ENCODE measurements at places on chromosomes 3 and 15.

GRCh38 chr3:30614943-30615342, 8.5 kb downstream of the TGFBR2 start:
- no peak for DNase-seq

GRCh38 chr3:173275740-173276139, 121.8 kb upstream of the NLGN1 start:
- peak; percentile 1 for DNase-seq

- no peak for DNase-seq
Measured at GRCh38 chr15:63532307-63532744, 27.9 kb downstream of the USP3 start.

- no peak for DNase-seq
Measured at GRCh38 chr3:168925568-168925967, 737.9 kb downstream of the MECOM start.

DNA sequence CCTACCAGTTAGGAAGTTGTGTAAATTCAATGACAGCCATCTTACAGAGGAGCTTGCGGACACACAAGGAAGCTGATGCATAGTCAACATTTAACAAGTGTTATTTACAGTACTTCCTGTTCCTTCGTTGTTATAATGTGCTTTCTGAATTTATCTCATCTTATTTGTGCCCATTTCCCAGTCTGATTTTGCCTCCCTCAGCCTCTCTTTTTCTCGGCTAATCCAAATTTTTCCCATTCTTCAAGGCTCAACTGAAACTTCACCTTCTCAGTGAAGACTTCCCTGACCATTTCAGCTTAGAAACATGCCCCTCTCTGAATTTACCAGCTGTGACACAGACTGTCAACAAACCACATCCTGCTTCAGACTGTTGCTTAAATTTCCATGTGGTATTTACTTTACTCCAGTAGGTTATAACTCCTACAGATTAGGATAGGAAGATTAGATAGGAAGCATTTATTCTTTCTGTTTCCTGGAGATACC, 55.7 kb upstream of the CP start:
- DNase-seq: peak; percentile 31

GRCh38 chr3:58471025-58471887, 20.6 kb upstream of the KCTD6 start:
- peak; percentile 97 for DNase-seq

DNA sequence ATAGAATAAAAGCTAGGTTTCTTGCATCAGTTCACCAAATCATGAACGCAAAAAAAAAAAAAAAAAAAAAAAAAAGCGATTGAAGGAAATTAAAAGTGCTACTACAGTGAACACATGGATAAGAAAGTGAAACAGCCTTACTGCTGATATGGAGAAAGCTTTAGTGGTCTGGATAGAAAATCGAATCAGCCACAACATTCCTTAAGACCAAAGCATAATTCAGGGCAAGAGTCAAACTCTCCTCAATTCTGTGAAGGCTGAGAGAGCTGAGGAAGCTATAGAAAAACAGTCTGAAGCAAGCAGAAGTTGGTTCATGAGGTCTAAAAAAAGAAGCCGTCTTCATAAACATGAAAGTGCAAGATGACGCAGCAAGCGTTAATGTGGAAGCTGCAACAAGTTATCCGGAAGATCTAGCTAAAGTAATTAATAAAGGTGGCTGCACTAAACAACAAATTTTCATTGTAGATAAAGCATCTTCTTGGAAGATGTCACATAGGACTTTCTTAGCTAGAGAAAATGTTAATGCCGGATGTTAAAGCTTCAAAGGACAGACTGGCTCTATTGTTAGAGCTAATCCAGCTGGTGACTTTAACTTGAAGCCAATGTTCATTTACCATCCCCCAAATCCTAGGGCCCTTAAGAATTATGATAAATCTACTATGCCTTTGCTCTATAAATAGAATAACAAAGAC, 19.2 kb downstream of the P3H2 start:
- no peak for DNase-seq

- DNase-seq: no peak
Measured at GRCh38 chr3:86989611-86990010, 1.3 kb downstream of the VGLL3 start.

- DNase-seq: no peak
Measured at GRCh38 chr3:71872256-71872655, 87.3 kb upstream of the PROK2 start.

DNA sequence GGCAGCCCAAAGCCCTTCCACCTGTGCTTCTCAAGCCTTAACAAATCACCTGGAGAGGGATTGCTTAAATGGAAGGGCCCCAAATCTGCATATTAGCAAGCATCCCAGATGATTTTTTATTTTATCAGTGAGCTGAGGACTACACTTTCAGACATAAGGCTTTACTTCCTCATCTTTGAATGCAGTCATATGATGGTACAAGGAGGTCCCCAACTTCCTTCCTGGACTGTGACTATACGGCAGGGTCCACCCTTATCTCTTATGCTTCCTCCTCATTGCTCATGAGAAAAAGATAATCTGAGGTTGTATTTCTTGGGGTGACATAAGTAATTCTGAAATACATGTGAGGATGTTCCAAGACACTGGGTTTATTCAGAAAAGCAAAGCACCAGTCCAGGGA, 13.7 kb upstream of the HEG1 start:
- DNase-seq: no peak

GRCh38 chr15:25784876-25785640, 78.1 kb downstream of the ATP10A start:
- no peak for DNase-seq
